IMR-90 (cell line): ENCODE measurements at places on chromosomes 4 and X. TPM values are rescaled to one million over a fixed set of nuclear protein-coding genes. Genes with fewer than 3 reads are reported as not detected.

The BANK1 gene
- total RNA-seq, result under 0.01 and 0.28 TPM in 2 replicates

The CXCL1 gene
- total RNA-seq, result not detected in 2 replicates

The SERTM2 gene
- total RNA-seq, result under 0.01 TPM in 2 replicates

The C4orf51 gene
- total RNA-seq, result not detected in 2 replicates

The SEC24B gene
- total RNA-seq, result 19.0 and 19.4 TPM in 2 replicates

The CRMP1 gene
- 4.1 and 4.4 TPM in 2 replicates for total RNA-seq

The KLKB1 gene
- under 0.01 TPM in 1 of 2 replicates, not detected in the other for total RNA-seq

The TMPRSS11E gene
- total RNA-seq, result not detected in 2 replicates

The TCP11X2 gene
- total RNA-seq, result not detected in 2 replicates

The MND1 gene
- 0.36 and 3.3 TPM in 2 replicates for total RNA-seq

The LRRC66 gene
- under 0.01 and 0.18 TPM in 2 replicates for total RNA-seq

The CCNB3 gene
- 0.18 and 0.28 TPM in 2 replicates for total RNA-seq

The GPC4 gene
- total RNA-seq, result 0.54 and 0.56 TPM in 2 replicates

The TNIP3 gene
- 0.18 and 0.28 TPM in 2 replicates for total RNA-seq

The DHX15 gene
- total RNA-seq, result 172 and 240 TPM in 2 replicates

The MMRN1 gene
- total RNA-seq, result not detected in 2 replicates

The MYOZ2 gene
- under 0.01 and 0.18 TPM in 2 replicates for total RNA-seq

The NAA11 gene
- not detected in 2 replicates for total RNA-seq

The ENPEP gene
- 0.18 and 0.28 TPM in 2 replicates for total RNA-seq

The LRIT3 gene
- total RNA-seq, result not detected in 2 replicates

The IL3RA gene
- total RNA-seq, result not detected in 2 replicates

The SPANXD gene
- not detected in 2 replicates for total RNA-seq

The TEX28 gene
- not detected in 2 replicates for total RNA-seq

The NR0B1 gene
- total RNA-seq, result not detected in 2 replicates

The ARHGAP24 gene
- 21.9 and 24.0 TPM in 2 replicates for total RNA-seq

The GPR78 gene
- under 0.01 TPM in 2 replicates for total RNA-seq

The PAGE2 gene
- not detected in 2 replicates for total RNA-seq

The PDE5A gene
- 567 and 770 TPM in 2 replicates for total RNA-seq

The DMP1 gene
- not detected in 2 replicates for total RNA-seq

The TGIF2LX gene
- total RNA-seq, result not detected in 2 replicates

The PCDH10 gene
- 0.90 and 1.4 TPM in 2 replicates for total RNA-seq

The VCX3B gene
- total RNA-seq, result not detected in 2 replicates

The PDS5A gene
- total RNA-seq, result 33.5 and 53.0 TPM in 2 replicates

The CDKN2AIP gene
- 16.4 and 16.8 TPM in 2 replicates for total RNA-seq

The MGARP gene
- 35.0 and 44.4 TPM in 2 replicates for total RNA-seq

The CXXC4 gene
- total RNA-seq, result under 0.01 TPM in 1 of 2 replicates, not detected in the other

The PABPC4L gene
- 0.72 and 1.1 TPM in 2 replicates for total RNA-seq

The IGSF1 gene
- not detected in 2 replicates for total RNA-seq

The NEIL3 gene
- 7.9 and 10.3 TPM in 2 replicates for total RNA-seq
